ENCODE measurements at places on chromosomes 3 and 15.

DNA sequence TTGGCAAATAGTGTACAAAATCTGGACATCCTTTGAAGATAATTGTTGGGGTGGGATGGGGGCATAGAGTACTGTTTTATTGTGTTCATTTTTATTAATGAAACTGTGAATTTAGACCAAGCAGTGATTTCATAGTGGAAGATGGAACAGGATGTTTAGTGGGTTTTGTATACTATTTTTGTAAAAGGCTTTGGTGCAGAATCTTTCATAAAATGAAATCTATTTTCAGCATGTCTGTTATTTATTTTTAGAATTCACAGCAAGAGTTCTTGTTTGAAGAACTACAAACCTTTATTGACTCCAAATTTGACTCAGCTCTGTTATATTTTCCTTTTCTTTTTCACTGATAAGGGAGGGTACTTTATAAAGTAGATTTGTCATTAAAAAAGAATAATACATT lies 145.4 kb downstream of the AKAP13 start:
- DNase-seq = no peak

DNA sequence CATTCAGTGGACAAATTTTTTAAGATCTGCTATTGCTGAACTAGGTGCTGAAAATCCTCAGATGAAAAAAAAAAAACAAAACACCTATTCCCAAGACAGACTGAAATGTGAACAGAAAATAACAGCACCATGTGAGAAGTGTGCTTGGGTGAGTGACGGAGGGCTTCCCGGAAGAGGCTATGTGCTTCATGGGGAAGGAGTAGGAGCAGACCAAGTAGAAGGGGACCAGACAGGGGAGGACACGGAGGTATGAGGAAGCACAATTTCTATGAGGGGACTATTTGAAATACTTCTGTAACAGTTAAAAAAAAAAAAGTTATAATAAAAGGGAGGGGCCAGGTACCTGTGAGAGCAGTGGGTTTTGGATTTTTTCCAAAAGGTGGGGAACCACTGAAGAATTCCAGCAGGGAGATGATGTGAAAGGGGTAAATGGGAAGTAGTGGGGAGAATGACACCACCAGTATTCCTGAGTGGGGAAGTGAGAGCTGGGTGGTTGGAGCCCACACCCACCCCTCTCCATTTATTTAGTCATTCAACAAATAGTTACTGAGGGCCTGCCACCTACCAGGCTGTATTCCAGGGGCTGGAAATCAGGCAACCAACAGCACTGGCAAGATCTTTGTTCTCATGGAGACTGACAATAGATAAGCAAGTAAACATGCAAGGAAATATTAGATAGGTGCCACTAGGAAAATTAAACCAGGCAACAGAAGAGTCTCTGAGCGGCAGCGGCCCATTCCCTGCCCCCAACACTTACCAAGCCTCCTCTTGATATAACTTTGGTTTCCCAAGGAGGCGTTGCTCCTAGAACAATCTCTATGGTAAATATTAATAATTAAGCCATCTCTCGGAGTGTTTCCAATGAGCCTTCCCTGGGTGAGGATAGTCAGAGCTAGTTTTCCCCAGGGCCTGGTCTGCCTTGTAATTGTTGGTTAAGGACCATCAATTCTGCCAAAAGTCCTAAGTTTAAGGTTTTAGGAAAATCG lies 3.8 kb upstream of the USP3 start:
- no peak for DNase-seq

DNA sequence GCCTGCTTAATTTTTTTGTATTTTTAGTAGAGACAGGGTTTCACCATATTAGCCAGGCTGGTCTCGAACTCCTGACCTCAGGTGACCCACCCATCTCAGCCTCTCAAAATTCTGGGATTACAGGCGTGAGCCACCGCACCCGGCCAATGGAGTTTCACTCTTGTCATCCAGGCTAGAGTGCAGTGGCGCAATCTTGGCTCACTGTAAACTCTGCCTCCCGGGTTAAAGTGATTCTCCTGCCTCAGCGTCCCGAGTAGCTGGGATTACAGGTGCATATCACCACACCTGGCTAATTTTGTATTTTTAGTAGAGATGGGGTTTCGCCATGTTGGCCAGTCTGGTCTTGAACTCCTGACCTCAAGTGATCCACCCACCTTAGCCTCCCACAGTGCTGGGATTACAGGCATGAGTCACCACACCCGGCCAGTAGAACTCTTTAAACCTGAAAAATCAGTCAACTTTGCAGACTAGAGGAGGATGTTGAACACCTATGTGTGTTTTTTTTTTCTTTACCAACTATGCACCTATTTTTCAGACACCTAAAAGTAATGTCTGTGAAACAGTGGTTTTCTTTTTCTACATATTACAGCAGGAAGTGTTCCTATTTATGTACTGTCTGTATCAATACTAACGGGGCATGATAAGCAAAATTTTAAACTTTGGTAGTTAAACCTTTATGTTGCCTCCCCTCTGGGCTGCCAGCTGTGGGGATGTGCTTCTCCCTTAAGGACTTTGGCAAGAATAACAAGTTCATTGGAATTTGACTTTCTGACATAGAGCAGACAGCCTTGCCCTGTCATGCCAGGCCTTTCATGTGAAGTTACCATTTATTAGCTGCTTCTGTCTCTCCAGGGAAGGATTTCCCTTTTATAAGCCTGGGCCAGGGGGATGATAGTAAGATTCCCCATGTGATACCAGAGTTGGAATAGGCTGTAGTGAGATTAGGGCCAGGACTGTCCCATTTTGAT lies 8.1 kb downstream of the ARIH2 start:
- DNase-seq = no peak

GRCh38 chr3:73144276-73144675 lies 82.8 kb downstream of the EBLN2 start:
- DNase-seq = no peak

GRCh38 chr3:17044855-17045254 lies 160.1 kb downstream of the PLCL2 start:
- DNase-seq = no peak
